ENCODE measurements at places on chromosomes 6 and 20.
A peak's percentile ranks its signal among the peaks of the same experiment; 100 is the strongest.

GRCh38 chr6:157615420-157615769 is 207.7 kb upstream of the SNX9 start:
- no peak for DNase-seq

GRCh38 chr6:92114797-92115196 is 1304.6 kb downstream of the EPHA7 start:
- DNase-seq: no peak

DNA sequence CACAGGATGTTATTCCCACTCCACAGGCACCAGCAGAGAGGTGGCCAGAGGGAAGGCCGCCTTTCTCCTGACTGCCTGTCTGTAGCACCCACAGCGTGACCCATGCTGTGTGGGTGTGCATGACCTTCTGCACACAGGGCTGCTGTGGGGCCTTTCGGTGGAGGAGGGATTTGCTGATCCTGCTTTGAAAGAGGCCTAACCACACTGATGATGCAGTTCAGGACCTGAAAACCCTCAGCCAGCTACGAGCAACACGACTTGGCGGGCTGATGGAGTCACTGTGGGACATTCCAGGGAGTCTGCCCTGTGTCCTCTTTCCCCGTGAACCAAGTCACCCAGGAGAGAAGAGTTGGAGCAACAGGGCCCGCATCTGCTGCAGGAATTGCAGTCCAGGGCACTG is 49.1 kb downstream of the SYTL3 start:
- DNase-seq: no peak

- no peak for DNase-seq
Observed at GRCh38 chr6:119603501-119603900, 253.9 kb upstream of the MAN1A1 start.

- DNase-seq: no peak
Observed at GRCh38 chr6:106959985-106960384, 14.5 kb downstream of the CD24 start.

DNA sequence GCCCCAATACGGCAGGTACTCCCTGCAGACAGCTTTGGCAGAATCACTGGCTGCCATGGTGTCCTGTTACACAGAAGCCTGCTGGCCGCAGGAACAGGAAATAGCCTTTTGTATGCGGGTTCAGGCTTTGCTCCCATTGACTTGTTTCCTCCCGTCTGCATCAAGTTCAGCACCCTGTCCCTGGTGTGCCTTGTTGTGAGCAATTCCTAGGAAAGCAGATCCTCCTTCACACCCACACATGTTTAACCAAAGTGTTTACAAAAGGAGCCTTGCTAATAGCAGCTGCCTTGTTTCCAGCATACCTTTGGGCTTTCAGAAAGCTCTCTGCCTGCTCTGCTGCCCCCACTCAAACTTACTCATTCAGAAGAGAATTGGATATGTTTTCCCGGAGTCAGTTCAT is 127.2 kb upstream of the SUPT3H start:
- no peak for DNase-seq

GRCh38 chr6:106486236-106486635 is 125.7 kb downstream of the CRYBG1 start:
- no peak for DNase-seq

DNA sequence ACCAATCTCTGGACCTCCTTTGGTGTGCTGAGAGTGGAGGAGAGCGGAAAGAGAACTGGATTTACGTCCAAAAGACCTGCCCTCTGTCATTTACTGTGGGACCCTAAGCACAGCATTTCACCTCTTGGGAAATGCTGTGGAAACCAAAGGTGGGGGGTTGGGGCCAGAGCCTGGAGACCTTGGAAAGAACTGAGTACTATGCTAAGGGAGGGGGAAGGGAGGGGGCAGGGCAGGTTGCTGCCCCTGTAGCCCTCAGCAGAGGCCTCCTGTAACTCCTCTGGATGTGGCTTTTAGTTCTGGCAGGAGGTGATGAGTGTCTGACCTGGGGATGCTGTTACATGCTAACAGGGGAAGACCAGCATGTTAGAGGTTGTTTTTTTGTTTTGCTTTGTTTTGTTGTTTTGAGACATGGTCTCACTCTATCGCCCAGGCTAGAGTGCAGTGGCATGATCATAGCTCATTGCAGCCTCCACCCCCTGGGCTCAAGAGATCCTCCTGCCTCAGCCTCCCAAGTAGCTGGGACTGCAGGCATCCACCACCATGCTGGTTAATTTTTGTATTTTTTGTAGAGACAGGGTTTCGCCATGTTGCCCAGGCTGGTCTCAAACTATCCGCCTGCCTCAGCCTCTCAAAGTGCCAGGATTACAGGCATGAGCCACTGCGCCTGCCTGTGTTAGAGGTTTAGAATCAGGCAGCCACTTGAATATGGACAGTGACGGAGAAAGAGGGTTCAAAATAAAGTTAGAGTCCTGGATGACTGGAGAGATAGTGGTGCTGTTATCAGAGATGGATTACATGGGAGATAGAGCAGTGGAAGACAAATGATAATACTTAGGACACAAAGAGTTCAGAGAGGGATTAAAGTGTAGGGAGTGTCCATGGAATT is 18.4 kb upstream of the PARD6B start:
- DNase-seq: no peak

DNA sequence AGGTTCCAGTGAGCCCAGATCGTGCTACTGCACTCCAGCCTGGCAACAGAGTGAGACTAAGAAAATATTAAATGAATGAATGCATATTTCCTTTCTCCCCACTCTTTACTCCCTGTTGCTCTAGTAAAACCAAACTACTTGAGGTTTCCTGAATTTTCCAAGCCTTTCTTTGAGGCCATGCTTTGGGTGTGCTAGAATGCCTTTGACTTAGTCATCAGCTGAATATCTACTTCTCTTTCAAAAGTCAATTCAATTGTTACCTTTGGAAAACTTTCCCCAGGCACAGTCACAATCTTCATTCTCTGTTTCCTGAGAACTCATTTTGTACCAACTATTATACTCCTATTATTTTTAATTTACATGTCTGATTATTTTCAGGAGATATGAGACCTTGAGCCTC is 27.5 kb upstream of the CEP85L start:
- DNase-seq: no peak

DNA sequence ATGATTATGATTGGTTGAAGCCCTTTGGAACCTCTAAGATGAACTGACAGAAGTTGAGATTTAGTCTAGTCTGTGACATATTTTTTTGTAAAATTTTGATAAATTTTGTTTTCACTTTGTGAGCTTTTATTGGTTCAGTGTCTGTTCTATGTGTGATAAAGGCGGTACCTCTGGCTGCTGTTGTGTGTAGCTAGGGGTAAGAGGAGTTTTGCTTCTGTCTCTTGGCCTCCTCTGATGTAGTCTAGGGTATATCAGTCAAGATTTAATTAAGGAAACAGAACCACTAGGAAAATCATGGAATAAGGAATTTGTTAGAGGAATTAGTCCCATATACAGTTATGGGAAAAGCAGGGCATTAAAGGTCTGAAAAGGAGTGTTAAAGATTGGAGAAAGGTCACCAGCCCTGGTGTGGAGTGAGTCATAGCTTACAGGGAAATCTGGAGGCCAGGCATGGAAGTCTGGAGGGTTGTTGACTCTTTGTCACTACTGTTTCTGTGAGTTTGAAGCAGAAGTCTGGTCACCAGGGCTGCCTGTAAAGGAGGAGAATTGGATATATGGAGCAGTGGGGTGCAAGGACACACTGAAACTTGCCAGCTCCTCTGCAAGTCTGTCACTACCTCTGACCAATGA is 28.5 kb downstream of the CDC5L start:
- DNase-seq: no peak

DNA sequence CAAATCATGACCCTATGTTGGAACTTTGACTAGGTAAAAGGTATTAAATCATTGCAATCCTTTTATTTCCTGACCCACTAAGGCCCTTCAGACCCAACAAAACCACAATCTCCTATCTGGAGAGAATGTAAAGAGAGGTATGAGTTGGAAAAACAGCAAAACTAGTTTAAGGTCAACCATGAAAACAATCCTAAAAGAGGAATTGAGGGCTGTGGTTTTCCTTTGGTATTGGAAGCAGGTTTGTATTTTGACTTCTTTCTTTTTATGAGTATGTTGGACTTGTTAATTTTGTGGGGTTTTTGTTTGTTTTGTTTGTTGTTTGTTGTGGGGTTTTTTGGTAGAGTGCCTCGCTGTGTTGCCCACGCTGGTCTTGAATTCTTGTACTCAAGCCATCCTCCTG is 4.7 kb upstream of the SEC63 start:
- no peak for DNase-seq

DNA sequence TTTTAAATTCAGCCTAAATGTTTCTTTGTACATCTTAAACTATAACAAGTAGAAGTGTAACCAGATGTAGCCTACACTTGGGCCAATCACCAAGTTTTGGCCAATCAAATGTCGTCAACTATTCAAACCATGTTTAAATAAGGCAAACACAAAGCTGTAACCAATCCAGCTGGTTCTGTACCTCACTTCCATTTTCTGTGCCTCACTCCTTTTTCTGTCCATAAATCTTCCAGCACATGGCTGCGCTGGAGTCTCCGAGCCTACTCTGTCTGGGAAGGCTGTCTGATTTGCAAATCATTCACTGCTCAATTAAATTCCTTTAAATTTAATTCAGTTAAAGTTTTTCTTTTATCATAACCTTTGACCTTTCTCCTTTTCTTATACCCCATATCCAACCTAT is 7.7 kb upstream of the AHI1 start:
- DNase-seq: no peak

- no peak for DNase-seq
Observed at GRCh38 chr6:109458774-109459531, 3.4 kb upstream of the MICAL1 start.

- DNase-seq: no peak
Observed at GRCh38 chr20:46214824-46215488, 93.3 kb downstream of the CDH22 start.

GRCh38 chr6:128337619-128338018 is 182.8 kb downstream of the PTPRK start:
- DNase-seq: no peak

DNA sequence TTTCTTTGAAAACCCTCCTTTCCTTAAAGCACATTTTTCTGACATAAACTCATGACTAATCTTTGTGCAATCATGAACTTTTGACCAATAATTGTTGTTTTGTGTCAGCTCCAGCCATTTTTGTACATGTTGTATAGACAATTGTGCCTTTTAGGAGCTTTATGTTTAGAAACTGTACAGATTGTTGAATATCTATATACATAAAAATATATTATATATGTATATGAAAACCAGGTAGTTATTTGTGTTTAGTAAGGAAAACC is 125.7 kb upstream of the EDN1 start:
- no peak for DNase-seq

DNA sequence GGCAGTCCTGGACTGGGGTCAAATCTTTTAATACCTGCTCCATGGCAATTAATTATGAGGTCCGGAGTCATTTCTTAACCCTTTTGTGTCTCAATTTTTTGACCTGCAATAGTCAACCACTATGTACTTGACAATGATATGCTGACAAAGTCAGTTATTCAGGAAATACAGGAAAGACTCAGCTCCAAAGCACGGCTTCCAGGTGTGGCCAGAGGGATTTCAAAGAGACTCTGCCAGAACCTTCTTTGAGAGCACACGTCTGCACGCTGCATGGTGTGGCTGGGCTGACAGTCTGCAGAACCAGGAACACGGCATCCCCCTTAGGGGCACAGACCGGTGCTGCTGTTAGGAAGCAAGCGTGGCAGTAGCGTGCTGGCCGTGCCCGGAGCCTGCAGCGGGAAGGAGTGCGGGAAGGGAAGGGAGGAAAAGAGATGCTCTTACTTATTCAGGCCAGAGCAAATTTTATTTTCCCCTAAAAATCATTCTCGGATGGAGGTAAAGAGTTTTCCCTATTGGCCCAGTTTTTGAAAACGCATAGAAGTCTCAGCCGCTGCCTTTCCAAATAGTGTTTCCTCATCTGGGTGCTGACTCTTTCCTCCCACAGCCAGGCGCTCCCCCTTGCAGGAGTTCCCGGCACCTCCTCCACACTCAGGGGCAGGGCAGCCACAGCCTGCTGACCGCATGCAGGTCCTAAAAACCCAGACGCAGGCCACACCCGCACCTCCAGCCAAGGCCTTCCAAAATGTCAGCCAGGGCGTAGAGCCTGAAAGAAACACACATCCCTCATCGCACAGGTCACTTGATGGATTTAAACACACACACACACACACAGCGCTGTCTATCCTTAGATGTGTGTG is 187.4 kb upstream of the SNX9 start:
- DNase-seq: no peak

- peak; percentile 56 for DNase-seq
Observed at GRCh38 chr6:139485742-139486475, 111.5 kb upstream of the CITED2 start.

- DNase-seq: peak; percentile 64
Observed at GRCh38 chr20:1185790-1186334, 1.1 kb upstream of the TMEM74B start.

GRCh38 chr20:13288357-13288756 is 67.3 kb downstream of the ISM1 start:
- DNase-seq: peak; percentile 88

GRCh38 chr6:34743625-34744293 is 13.5 kb upstream of the SNRPC start:
- DNase-seq: no peak

DNA sequence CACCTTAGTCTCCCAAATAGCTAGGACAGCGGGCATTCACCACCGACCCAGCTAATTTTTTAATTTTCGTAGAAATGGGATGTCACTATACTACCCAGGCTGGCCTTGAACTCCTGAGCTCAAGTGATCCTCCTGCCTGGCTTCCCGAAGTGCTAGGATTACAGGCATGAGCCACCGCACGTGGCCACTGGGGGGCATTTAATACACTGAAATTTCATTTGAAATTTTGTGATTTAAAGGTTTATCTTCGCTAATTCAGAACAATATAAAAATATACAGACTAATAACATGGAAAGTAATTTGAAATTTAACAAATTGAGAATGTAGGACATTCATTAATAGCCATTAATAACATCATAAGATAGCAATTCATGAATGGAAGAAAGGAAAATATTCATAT is 20.5 kb upstream of the TBC1D32 start:
- DNase-seq: no peak

GRCh38 chr6:7155871-7156579 is 48.3 kb downstream of the RREB1 start:
- DNase-seq: no peak

- no peak for DNase-seq
Observed at GRCh38 chr6:147283460-147283859, 79.2 kb downstream of the STXBP5 start.

- no peak for DNase-seq
Observed at GRCh38 chr6:79391480-79391879, 145.8 kb downstream of the LCA5 start.

- DNase-seq: no peak
Observed at GRCh38 chr6:2429460-2429859, 184.1 kb upstream of the GMDS start.

DNA sequence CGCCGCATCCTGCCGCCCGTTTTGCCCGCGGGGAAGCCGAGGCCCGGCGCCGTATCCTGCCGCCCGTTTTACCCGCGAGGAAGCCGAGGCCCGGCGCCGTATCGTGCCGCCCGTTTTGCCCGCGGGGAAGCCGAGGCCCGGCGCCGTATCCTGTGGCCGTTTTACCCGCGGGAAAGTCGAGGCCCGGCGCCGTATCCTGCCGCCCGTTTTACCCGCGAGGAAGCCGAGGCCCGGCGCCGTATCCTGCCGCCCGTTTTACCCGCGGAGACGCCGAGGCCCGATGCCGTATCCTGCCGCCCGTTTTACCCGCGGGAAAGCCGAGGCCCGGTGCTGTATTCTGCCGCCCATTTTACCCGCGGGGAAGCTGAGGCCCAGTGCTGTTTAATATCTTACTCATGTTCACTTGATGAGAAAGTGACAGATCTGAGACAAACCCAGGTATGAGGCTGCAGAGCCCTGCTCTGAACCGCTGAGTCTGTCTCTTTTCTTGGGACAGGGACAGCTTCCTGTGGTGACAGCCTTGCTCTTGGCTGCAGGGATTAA is 129.4 kb downstream of the CDH26 start:
- no peak for DNase-seq

GRCh38 chr20:18672834-18673233 is 85.0 kb downstream of the DTD1 start:
- DNase-seq: no peak

Data from right lobe of liver (tissue), 6 donors.